Natural killer cell (primary cell): ENCODE measurements at places on chromosomes 13 and 19. TPM values are rescaled to one million over a fixed set of nuclear protein-coding genes. Genes with fewer than 3 reads are reported as not detected.
A peak's percentile ranks its signal among the peaks of the same experiment; 100 is the strongest.

OR7D2 gene
- total RNA-seq = not detected

DNA sequence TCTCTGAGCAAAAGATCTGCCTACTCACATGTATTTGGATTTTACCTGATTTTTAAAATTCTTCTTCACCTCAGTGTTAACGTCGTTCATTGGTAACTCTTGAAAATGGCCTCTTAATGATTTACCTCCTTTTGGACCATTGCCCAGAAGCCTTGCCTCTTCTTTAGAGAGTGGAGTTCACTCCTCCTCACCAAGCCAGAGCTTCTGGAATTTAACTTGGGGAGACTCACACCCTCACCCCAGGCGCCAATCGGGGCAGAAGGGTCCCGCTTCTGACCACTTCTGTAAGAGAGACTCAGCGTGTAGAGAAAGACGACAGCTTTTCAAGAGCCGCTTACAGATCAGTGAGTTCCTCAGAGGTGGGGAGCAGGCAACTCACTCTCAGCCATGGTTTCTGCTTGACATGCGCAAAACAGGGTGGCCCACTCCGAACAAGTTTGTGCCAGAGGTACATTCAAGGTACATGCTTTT lies 2.7 kb downstream of the PNMA8C start:
- no peak overlapping the region for H3K4me3 ChIP-seq
- H3K27me3 ChIP-seq = peaks cover 30% of the 10 kb centered on the region
- no peaks in the 10 kb centered on the region for H3K36me3 ChIP-seq
- no peak overlapping the region for H3K27ac ChIP-seq
- DNase-seq = no peak
- H3K4me1 ChIP-seq = peaks cover 21% of the 10 kb centered on the region

GRCh38 chr13:70203661-70204229 lies 95.5 kb upstream of the KLHL1 start:
- no peak overlapping the region for H3K27ac ChIP-seq
- no peaks in the 10 kb centered on the region for H3K4me1 ChIP-seq
- no peaks in the 10 kb centered on the region for H3K27me3 ChIP-seq
- H3K4me3 ChIP-seq = no peak overlapping the region
- no peaks in the 10 kb centered on the region for H3K36me3 ChIP-seq

DNA sequence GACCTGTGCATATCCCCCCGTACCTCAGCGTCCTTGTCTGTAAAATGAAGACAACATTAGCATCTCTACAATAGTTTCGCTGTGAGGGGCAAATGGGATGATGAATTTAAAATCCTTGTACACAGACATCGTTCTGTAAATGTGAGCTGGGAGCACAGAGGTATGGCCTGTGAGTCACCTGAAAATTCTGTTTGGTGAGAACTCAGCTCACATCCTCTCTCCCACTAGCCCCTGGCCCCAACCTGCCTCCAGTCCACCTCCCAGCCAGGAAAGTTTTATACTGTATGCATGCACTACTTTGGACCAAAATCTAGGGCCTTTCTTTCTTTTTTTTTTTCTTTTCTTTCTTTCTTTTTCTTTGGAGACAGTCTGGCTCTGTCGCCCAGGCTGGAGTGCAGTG lies 8.7 kb upstream of the IZUMO2 start:
- H3K36me3 ChIP-seq = no peaks in the 10 kb centered on the region
- no peaks in the 10 kb centered on the region for H3K27me3 ChIP-seq
- no peak overlapping the region for H3K27ac ChIP-seq

GRCh38 chr19:41000310-41000737 lies 9.2 kb downstream of the CYP2B6 start:
- no peak for DNase-seq
- H3K27ac ChIP-seq = no peak overlapping the region
- H3K27me3 ChIP-seq = no peaks in the 10 kb centered on the region

DAND5 gene
- total RNA-seq = not detected

DNA sequence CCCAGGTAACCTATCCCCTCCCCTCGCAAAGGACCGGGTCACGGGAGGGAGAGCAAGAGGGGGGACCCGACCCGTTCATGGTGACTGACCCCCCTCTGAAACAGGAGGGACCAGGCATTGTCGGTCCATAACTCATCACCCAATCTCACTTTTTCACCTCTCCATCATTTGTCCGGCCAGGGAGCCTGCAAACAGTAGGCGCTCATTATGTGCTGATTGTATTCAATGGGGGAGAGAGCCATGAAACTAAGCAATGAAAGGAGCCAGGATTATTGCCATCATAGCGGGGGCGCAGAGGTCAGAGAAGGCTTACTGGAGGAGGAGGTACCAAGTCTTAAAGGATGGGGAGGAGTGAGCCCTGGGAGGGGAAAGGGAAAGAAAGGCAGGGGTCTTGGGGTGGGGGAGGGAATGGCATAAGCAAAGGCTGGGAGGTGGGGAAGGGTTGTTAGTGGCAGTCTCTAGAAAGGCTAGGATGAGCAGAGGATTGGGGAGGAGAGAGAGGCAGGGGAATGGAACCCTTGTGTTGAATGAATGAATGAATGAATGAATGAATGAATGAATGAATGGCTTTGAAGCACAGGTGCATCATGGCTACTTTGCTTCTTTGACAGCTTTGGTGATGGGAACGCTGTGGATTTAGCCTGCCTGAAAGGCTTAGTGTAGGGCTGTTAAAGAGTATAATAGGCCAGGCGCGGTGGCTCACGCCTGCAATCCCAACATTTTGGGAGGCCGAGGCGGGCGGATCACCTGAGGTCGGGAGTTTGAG lies 1.4 kb downstream of the SHFL start:
- no peak for DNase-seq
- peaks cover 28% of the 10 kb centered on the region for H3K36me3 ChIP-seq
- peaks cover 28% of the 10 kb centered on the region for H3K4me1 ChIP-seq
- peak overlapping the region; percentile 100 for H3K4me3 ChIP-seq
- no peaks in the 10 kb centered on the region for H3K27me3 ChIP-seq

GRCh38 chr13:24270639-24271141 lies 38.7 kb upstream of the C1QTNF9 start:
- no peaks in the 10 kb centered on the region for H3K27me3 ChIP-seq
- H3K4me1 ChIP-seq = peaks cover 81% of the 10 kb centered on the region
- no peaks in the 10 kb centered on the region for H3K36me3 ChIP-seq
- DNase-seq = peak; percentile 63
- H3K27ac ChIP-seq = peak overlapping the region; percentile 96
- peak overlapping the region; percentile 45 for H3K4me3 ChIP-seq

C13orf42 gene
- total RNA-seq = not detected

GRCh38 chr19:58513213-58513693 lies 1.5 kb upstream of the SLC27A5 start:
- peaks cover 16% of the 10 kb centered on the region for H3K36me3 ChIP-seq
- no peak overlapping the region for H3K4me3 ChIP-seq
- H3K27ac ChIP-seq = peak overlapping the region; percentile 64
- no peaks in the 10 kb centered on the region for H3K27me3 ChIP-seq
- DNase-seq = no peak
- peaks cover 34% of the 10 kb centered on the region for H3K4me1 ChIP-seq

OR7A10 gene
- not detected for total RNA-seq

DNA sequence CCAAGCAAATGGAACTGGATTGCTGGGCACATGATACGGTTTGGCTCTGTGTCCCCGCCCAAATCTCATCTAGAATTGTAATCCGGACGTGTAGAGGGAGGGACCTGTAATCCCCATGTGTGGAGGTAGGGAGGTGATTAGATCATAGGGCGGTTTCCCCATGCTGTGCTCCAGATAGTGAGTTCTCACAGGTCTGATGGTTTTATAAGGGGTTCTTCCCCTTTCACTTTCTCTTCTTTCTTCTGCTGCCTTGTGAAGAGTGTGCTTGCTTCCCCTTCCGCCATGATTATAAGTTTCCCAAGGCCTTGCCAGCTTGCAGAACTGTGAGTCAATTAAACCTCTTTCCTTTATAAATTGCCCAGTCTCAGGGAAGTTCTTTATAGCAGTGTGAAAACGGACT lies 32.6 kb upstream of the MTIF3 start:
- H3K27ac ChIP-seq = peak overlapping the region; percentile 34
- no peak for DNase-seq
- H3K4me1 ChIP-seq = peaks cover 10% of the 10 kb centered on the region
- no peaks in the 10 kb centered on the region for H3K36me3 ChIP-seq
- H3K4me3 ChIP-seq = no peak overlapping the region

DNA sequence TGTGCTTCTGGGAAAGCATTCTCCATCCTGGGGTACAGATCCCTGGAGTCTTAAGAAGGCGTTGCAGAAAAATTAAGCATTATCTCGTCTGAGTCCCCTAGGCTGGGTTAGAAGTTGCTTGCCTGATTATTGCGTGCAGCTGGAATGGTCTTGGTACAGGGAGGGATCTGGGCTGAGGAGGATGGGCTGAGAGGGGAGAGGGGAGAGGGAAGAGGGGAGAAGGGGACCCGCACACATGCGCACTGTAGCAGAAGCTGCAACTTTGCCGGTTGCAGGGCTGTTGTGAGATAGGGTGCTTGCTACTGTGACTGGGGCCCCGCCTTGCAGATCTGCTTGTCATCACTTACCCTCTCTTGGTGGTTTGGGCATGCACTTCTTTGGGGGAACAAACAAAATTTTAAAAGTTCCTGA lies 316.8 kb downstream of the DLEU7 start:
- H3K27ac ChIP-seq = no peak overlapping the region
- no peaks in the 10 kb centered on the region for H3K36me3 ChIP-seq
- no peak overlapping the region for H3K4me3 ChIP-seq
- no peaks in the 10 kb centered on the region for H3K27me3 ChIP-seq
- peaks cover 6% of the 10 kb centered on the region for H3K4me1 ChIP-seq
- DNase-seq = no peak

- H3K27me3 ChIP-seq = no peaks in the 10 kb centered on the region
- H3K27ac ChIP-seq = no peak overlapping the region
- peaks cover 45% of the 10 kb centered on the region for H3K36me3 ChIP-seq
- H3K4me3 ChIP-seq = no peak overlapping the region
Measured at GRCh38 chr19:47497050-47497766, 13.2 kb upstream of the KPTN start.

DNA sequence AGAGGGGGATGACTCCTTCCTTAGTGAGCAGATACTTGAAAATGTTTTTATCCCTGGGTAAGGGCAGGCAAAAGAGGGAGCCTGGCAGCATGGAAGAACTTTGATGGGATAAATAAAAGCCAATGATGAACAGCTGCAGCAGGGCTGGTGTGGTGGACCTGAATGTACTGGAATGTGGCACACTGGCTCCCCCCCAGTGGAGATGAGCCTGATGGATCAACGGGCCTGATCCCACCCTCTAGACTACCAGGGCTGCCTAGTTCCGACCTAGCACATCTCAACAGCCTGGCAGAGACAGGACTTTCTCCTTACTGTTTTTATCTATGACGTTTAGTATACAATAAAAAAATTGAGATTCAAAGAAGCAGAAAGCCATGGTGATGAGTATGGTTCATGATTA lies 20.5 kb downstream of the NLRP11 start:
- no peak for DNase-seq
- H3K4me1 ChIP-seq = no peaks in the 10 kb centered on the region
- H3K36me3 ChIP-seq = no peaks in the 10 kb centered on the region
- no peak overlapping the region for H3K4me3 ChIP-seq

DNA sequence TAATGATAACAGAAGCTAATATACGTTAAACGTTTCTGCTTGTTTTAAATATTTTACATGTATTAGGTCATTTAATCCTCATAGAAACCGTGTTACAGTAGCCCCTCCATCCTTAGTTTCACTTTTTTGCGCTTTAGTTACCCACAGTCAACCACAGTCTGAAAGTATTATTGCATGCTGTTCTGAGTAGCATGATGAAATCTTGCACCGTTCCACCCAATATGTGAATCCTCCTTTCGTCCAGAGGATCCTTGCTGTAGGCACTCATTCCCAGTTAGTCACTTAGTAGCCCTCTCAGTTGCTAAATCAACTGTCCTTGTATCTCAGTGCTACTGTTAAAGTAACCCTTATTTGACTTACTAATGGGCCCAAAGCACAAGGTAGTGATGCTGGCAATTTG lies 257.8 kb downstream of the ENOX1 start:
- no peak overlapping the region for H3K27ac ChIP-seq
- peaks cover 3% of the 10 kb centered on the region for H3K27me3 ChIP-seq
- no peaks in the 10 kb centered on the region for H3K36me3 ChIP-seq
- no peaks in the 10 kb centered on the region for H3K4me1 ChIP-seq
- DNase-seq = no peak

FBXO27 gene
- 0.23 TPM for total RNA-seq

GRCh38 chr19:12996406-12997094 lies 1.3 kb downstream of the NFIX start:
- no peak for DNase-seq
- no peak overlapping the region for H3K4me3 ChIP-seq
- peaks cover 5% of the 10 kb centered on the region for H3K27me3 ChIP-seq
- H3K27ac ChIP-seq = no peak overlapping the region
- no peaks in the 10 kb centered on the region for H3K36me3 ChIP-seq
